ENCODE measurements at places on chromosomes 4 and X.

DNA sequence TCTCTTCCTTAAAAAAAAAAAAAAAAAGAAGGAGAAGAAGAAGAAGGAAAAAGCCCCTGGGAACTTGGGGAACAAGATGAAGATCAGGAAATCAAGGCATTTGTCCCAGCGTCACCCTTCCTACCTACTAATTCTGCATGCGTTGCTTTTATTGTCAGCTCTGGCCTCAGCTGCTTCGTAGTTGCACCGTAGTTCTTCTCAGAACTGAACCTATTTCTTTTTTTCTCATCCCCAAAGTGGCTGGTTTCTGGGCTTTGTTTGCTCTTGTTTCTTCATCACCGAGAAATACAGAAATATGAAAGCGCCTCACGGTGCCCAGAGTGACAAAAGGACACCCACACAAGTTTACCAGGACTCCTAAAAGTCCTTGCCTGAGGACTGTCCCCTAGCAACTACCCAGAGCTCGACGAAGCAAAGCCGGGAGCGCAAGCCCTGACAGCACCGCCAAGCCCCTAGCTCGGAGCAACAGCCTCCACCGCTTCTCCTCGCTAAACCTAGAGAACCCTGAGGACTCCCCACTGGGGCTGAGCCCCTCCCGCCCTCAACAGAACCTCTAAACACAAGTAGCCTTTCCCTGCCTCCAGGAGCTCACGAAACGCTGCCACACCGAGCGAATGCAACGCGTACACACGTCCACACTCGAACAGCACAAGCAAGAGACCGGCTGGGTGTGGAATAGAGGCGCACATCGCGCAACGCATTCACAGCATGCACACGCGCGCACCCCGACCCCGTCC lies 710 bp downstream of the PRKG2 start:
- DNase-seq: peak; percentile 7

- no peak for DNase-seq
These were observed 26.5 kb upstream of the IRAK1 start for GRCh38 chrX:154046031-154046781.

DNA sequence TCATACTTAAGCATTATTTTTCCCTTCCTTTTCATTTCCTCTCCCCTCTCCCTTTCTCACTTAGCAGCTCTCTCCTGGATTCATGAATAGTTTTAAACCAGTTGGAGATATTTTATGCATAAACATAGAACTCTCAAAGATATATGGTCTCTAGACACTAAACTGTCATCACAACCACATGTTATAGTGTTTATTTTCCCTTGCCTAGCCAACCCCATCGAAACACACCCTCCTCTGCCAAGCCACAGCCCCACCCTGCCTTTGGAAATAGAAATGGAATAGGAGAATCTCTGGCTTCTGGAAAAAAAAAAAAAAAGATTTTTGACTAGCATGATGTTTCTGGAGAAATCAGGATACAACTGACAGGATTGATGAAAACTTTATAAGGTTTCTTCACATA lies 64.8 kb upstream of the RBPJ start:
- DNase-seq: no peak

DNA sequence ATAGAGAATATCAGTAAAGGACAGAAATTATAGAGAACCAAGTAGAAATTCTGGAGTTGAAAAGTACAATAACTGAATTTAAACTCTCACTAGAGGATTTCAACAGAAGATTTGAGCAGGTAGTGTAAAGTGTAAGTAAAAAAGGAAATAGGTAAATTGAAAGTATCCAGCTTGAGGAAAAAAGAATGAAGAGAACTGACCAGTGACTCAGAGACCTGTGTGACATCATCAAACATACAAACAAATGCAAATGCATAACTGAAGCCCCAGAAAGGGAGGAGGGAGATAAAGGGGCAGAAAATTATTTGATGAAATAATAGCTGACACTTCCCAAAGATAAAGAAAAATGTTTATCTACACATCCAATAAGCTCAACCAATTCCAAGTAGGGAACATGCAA lies 8.3 kb upstream of the SPON2 start:
- no peak for DNase-seq

DNA sequence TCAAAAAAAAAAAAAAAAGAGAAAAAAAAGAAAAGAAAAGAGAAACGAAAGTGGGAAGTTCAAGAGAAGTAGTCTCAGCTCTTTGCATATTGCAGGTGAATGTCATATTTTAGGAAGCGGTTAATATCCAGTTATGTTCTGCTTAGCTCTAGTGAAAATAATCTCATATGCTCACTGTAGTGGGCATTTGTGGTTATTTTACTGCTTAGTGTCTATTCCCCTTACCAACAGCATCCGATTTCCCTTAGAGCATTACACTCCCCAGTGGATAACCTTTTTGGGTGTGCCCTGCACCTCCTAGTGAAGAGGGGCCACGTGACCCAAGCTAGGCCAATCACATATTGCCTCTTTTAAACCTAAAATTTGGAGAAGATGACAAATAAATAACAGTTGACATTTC lies 111.2 kb upstream of the ZNF827 start:
- DNase-seq: no peak

DNA sequence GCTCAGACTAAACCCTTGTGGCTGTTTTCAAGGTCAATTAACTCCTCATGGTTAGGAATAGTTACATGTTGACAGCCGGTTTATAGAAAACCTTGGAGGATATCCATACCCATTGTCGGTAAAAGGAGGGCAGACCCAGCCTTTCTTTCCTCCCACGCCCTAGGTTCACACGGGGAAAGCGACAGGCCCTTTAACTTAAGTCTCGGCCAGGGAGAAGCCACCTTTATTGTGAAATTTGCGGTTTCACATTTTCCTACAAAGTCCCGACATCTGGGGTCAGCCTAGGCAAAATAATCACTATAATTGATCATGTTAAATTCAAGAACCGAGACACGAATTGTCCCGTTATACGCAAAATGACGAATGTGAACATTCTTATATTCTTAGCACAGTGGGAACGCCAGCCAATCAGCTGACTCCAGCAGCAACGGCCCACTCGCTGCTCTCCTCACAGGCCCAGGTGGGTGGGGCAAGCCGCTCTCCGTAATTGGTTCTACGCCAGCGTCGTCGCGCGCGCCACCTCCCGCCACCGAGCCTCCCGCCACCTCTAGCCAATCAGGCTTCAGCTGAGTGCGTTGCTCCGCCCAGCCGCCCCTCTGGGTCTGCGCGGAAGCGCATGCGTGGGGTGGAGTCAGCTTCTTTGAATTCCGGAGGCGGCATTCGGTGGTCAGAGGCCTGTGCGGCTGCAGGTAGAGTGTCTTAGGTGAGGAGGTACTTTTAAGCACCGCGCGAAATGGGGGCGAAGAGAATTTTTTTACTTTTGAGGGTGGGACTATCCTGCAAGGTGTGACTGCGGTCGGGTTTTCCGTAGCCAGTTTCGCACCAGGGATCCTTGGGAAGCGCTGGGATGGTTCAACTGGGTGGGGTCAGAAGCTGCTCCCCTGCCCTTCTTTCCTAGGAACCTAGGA lies at the start of gene CENPI:
Gene CENPI (plus strand): TSS at position 659 of the 908 bp plus-strand sequence. CDS start 2,867 bp downstream, outside the sequence.
- DNase-seq: peak; percentile 93

DNA sequence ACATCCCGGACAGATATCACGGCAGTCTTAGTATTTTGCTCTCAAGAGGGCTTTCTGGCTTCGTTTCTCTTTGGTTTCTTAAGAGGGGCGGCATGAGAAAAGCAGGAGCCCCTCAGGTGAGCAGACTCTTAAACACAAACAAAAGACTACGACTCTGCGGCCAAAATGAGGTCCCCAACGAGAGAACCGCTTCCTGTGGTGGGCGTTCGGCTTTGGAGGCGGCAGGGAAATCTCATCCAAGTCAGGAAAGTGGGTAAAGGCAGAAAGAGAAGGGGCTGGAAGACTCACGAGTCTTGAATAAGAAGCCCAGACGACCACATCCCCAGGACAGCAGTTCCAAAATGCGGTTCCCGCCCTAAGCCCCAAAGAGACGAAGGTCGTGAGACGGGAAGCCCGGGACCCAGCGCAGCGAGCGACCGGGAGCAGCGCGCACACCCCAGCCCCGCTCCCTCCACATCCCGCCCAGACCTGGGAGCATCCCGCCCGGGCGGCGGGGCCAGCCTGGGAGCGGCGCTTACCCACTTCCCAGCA lies 409 bp downstream of the UGDH start:
- no peak for DNase-seq

DNA sequence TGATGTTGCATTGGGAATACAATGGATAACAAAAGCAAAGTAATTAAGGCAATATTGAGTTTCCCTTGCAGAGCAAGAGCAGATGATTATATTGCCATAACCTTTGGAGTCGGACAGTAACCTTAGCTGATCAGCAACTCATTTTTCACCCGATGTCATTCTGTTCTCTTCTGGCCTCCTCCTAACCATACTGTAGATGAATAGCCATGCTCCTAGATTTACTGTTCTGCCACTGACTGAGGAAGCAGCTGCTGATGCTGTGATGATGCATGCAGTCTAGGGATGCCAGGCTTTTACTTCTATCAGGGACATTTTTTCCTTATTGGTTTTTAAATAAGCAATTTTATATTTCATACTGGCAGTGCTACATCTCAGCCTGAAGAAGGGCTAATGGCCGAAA lies 443.9 kb downstream of the GPAT3 start:
- DNase-seq: no peak

DNA sequence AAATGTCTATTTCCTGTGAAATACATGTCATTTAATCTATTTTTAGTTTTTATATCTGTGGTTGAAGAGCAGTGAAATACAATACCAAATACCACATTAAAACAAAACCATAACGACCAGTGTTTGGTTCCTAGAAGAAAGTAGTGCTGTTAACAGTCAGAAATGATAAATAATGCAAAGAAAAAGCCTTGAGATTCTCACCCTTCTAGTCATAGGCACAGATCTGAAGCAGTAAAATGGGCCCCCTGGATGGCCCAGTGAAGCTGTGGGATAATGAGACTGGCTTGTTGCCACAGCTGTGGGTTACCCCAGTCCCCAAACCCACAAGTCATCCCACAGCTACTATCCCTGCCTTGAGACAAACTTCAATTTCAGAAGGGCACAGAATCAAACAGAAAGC lies 137.3 kb upstream of the RPL34 start:
- DNase-seq: no peak

- peak; percentile 70 for DNase-seq
These were observed 32.7 kb upstream of the LIMCH1 start for GRCh38 chr4:41505161-41505661.

- DNase-seq: no peak
These were observed 99.8 kb upstream of the CASK start for GRCh38 chrX:42023122-42023521.

DNA sequence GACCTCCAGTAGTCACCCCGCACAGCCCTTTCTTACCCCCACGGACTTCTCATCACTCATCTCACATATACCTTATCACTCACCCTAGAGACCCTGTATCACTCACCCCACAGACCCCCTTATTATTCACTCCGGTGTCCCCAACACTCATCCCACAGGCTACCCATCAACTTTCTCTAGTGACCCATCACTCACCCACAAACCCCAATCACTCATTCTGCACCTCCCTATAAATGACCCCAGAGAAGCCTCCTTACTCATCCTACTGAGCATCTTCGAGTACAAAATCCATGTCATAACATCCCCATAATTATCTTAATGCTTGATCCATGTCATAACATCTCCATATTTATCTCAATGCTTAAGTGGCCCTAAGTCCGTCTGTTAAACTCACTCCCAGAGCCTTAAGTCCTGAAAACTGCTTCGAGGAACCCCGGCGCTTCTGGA lies 934 bp downstream of the ZNF41 start:
- no peak for DNase-seq

GRCh38 chr4:127307996-127308395 lies 324.8 kb upstream of the INTU start:
- no peak for DNase-seq

DNA sequence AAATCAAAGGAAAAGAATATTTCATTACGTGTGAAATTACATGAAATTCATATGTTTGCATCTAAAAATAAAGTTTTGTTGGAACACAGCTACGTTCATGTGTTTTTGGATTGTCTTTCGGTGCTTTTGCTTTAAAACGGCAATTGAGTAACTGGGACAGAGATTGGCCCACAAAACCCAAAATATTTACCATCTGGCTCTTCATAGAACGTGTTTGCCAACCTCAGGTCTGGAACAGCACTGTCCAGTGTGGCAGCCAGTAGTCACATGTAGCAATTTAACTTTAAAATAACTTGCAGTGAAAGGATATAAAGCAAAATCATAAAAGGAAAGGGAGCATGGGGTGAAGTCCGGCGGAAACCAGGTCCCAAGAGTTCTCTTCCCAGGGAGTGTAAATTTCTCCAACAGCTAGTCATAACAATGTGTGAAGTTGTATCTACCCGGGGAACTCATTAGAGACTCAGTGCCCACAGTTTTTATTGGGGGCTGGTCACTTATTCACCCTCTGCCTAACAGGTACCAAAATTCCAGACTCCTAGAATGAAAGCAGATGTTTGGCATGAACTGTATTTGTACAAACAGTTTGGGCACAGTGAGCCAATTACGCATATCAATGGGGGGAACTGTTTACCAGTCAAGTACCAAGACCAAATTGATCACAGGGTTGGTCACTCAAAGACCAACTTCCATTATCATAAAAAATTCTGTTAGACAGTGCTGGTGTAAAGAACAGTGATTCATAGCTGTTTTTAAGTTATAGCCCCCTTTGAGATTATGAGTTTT lies 10.3 kb downstream of the OCIAD1 start:
- DNase-seq: no peak

DNA sequence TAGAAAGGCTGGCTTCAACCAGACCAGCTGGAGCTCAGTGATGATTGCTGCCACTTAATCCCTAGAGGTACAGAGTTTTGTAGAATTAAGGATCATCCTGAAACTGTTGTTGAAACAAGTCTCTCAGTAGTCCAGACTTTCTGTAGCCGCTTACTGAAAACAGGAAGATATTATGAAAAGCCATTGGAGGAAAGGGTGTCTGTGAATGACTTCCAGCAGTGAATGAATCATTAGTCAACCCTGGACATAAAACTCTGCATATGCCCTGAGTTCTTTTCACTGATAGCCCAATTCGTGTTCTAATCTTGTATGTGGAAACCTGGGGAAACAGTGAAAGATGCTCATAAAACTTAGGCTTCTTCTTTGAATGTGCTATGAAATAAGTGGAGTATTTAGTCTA lies 14.8 kb downstream of the HOPX start:
- DNase-seq: no peak

DNA sequence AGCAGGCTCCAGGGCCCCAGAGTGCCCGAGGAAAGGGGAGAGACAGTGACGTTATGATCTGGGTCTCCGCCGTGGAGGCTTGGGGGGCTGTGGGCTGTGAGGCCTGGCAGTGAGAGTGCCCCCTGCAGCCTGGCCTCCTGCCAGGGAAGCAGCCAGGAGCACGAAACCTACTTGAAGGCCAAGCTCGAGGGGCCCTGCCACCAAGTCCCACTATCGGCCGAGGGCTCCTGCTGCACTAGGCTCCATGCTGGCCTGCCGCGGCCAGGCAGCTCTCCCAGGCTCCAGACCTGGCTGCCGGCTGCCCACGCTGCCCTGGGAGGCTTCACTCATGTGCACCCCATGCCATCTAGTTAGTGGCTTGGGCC lies 18.7 kb downstream of the FLNA start:
- no peak for DNase-seq

DNA sequence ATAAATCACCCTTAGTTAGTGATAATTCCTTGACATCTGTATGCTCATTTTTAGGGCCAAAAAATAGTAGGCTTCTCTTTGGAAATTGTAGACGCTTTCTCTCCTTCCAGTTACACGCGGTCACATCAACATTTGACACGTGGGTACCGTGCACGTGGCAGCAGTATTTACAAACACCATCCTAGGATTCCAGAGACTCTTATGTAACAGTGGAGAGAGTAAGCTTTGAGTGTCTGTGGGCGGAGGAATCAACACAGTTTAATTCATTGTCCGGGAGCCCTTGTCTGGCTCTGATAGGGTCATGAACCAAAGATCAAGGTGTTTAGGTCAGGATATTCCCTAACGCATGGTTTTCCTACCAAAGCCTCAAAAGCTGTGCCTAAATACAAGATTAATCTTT lies 12.2 kb downstream of the TET2 start:
- DNase-seq: peak; percentile 44
